ENCODE measurements at places on chromosomes 6 and 20.

GRCh38 chr20:46058599-46059281, 29.7 kb downstream of the SLC12A5 start:
- no peak for DNase-seq

DNA sequence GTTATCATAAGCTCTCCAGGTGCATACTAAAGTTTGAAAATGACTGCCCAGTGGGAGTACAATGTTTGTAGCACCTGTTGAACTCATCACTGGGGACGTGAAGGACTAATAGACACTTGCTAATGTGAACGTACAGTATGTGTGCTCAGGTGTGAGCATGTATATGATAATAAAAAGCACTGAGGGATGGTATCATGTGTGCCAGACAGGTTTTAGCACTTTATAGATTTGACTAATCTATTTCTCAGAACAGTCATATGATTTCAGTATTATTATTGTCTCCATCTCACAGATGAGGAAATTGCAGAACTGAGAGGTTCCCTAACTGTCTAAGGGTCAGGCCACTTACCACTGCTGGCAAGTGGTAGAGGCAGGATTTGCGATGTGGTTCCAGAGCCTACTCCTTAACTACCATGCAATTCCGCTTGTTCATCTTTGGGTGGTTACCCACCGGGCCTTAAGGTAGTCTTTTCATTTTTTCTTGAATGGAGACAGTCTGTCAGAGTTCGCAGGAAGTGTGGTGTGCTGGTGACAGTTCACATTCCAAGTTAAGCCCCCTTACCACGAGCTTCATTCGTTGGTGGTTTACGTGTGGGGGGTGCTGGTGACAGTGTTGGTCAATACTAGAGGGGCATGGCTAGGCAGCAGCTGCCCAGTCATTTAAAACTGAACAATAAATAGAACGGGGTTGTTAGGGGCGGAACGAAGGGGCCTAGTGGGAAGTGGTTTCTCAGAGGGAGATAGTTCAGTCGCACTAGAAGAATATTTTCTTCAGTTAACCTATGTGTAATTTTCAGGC, 46.8 kb downstream of the RREB1 start:
- no peak for DNase-seq

DNA sequence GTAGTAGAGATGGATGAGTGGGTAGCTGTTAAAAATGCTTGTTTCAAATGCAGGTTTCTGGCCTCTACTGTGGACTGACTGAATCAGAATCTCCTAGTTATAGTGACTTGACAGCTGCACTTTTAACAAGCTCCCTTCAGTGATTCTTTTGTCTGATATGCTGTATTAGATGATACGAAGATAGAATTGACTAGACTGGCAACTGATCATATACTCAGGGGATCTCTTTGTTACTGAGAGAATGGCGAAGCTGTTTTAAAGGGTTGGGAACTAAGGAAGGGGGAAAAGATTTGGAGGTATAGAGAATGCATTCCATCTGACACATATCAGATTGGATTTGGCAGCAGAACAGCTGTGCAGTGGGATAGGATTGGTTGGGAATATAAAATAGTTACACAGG, 7.0 kb downstream of the ENPP4 start:
- DNase-seq, result no peak

- DNase-seq, result no peak
Measured at GRCh38 chr6:50718566-50718965, 5.2 kb downstream of the TFAP2D start.

- DNase-seq, result peak; percentile 17
Measured at GRCh38 chr20:33733654-33734576, 2.1 kb downstream of the ZNF341 start.

DNA sequence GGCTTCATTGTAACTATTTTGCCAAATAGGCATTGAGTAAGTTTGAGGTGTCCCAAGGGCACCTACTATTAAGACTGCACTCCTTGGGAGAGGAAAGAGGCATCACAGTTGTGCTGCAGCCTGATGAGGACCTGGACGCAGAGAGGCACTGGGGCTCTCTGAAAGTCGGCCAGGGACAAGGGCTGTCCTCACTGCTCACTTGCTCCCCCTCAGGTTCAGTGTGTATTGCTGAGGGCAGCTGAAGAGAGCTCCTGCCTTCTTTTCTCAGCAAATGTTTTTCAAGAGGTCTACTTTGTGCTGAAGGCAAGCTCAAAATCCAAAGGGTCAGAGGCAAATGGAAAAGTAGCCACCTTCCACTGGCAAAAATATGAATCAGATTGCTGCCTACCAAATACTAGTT, 331.8 kb downstream of the RIMS1 start:
- no peak for DNase-seq

- DNase-seq, result no peak
Measured at GRCh38 chr20:57329608-57330221, at the start of gene SPO11. Gene SPO11, plus strand, starts transcription at chr20:57329803. Its CDS starts 65 bp downstream, at chr20:57329868.

GRCh38 chr20:21796059-21796458, 90.6 kb downstream of the PAX1 start:
- no peak for DNase-seq

GRCh38 chr6:167643223-167643622, 183.5 kb upstream of the AFDN start:
- no peak for DNase-seq

DNA sequence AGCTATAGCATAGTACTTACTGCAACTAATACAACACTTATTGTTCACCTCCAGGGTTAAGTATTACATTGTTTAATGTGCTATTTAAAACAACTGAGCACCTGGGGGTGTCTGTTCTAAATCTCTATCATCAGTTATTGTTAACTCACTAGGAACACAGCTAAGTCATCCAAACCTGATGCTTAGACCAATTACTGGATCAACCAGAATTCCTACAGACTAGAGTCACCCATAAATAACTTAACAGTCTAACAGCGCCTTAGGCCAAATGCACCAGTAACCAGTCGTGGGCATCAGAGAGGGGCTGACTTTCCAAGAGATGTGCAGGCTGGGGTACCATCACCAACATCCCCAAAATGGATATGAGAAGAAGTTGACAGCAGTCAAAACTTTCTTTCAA, 110.7 kb downstream of the ADTRP start:
- DNase-seq, result no peak

GRCh38 chr6:57246307-57246706, 24.2 kb upstream of the RAB23 start:
- DNase-seq, result no peak

GRCh38 chr20:6838181-6838826, 70.8 kb downstream of the BMP2 start:
- no peak for DNase-seq

- no peak for DNase-seq
Measured at GRCh38 chr20:36181934-36182603, 27.5 kb downstream of the EPB41L1 start.
